ENCODE measurements at places on chromosomes 2 and 18.
A peak's percentile ranks its signal among the peaks of the same experiment; 100 is the strongest.

GRCh38 chr2:114011713-114012112 lies 121.8 kb downstream of the ACTR3 start:
- no peak for DNase-seq

- no peak for DNase-seq
These were observed 85.5 kb upstream of the GLI2 start for GRCh38 chr2:120650022-120650644.

DNA sequence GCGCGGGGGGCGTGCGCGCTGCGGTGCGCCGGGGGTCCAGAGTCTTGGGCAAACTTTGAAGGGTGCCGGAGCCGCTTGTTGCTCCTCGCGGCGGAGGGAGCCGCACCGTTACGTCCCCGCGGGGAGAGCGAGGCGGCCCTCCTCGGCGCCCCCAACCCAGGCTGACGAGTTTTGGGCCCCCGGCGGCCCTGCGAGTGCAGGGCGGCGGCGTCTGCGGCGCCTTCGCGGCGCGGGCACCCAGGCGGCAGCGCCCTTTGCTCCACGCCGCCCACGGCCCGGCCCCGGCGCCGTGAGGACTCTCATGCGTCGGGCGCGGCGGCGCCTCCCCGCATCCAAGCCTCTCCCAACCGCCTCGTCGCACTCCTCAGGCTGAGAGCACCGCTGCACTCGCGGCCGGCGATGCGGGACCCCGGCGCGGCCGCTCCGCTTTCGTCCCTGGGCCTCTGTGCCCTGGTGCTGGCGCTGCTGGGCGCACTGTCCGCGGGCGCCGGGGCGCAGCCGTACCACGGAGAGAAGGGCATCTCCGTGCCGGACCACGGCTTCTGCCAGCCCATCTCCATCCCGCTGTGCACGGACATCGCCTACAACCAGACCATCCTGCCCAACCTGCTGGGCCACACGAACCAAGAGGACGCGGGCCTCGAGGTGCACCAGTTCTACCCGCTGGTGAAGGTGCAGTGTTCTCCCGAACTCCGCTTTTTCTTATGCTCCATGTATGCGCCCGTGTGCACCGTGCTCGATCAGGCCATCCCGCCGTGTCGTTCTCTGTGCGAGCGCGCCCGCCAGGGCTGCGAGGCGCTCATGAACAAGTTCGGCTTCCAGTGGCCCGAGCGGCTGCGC lies 814 bp downstream of the FZD7 start:
- peak; percentile 10 for DNase-seq

DNA sequence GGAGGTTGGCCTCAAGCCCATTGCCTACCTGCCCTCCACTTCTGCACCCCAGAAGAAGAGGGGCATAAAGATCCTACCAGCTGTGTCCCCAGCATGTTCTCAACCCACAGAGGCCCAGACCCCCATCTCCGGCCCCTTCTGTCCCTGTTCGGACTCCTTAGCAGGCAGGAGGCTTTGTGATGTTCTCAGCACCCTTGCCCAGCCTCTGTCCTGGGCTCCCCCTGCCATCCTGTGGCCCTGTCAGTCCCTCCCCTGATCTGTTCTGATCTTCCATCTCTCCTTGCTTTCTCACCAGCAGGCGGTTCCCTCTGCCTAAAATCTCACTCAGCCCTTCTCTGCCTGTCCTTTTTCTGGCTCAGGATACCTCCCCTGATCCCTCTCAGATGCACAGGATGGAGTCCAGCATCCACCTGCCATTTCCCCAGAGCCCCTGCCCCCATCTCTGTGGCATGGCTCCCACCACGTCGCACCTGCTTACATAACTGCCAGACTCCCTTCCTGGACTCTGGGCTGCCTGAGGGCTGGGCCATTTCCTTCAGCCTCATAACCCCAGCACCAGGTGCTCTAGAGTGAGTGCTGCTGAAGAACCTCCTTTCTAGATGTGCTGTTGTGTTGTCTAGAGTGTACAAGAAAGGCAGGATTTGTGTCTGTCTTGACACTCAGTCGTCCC lies 134.0 kb downstream of the CTIF start:
- no peak for DNase-seq

DNA sequence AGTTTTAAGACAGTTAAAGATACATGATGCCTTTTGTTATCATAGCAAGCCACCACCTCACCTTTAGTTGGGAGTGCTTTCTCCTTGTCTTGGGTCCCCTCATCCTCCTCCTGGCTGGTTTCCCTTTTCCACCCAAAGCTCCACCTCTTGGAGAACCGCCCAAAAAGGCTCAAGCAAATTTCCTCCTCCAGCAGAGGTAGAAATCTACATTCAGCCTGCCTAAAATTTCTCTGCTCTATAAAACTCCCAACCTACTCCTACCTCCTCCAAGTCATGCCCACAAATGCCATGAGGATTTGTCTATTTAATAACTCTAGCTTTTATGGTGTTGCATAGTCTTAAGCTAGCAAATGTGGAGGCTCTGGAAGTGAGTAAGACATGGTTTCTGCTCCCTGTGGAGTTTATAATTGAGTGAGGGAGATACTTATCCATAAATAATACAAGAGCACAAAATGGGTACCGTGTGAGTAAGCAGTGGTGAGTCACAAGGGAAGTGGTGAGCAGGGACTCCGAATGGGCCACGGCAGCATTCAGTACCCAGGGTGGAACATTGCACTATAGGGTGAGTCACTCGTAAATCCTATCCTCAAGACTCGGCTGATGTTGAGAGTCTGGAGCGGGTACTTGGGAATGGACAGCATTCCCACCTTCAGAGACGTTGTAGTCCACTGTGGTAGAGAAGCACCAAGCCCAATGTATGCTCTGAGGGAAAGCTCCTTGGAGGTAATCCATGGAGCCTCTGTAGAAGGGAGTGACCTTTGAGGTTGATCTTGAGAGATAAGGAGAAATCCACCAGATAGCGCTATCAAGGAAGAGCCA lies 146.3 kb downstream of the RTN4 start:
- DNase-seq = peak; percentile 2

- DNase-seq = no peak
These were observed 39.2 kb upstream of the RNU4ATAC start for GRCh38 chr2:121491518-121491917.

- no peak for DNase-seq
These were observed 232.2 kb downstream of the HDAC4 start for GRCh38 chr2:239168575-239168974.

DNA sequence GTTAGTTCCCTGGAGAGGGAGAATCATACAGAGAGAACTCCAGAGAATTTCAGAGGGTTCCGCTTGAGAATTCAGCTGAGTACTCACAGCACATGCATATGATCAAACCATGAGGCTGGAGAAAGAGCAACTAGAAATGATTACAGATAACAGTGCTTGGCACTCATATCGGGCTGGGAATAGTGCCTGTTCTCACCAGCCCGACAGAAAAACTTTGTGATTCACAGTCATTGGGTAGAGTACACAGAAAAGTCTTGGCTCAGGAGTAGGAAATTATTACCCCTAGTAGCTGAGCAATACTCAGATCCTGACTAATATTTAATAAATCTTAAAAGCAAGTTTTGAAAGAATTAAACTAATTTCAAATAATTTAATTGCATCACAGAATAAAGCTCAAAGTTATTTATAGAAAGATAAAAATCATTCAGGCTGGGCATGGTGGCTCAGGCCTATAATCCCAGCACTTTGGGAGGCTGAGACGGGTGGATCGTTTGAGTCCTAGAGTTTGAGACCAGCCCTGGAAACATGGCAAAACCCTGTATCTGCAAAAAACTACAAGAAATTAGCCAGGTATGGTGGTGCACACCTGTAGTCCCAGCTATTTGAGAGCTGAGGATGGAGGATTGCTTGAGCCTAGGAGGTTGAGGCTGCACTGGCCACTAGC lies 6.8 kb downstream of the WDPCP start:
- DNase-seq = no peak

- DNase-seq = no peak
These were observed 98.5 kb upstream of the BOD1L2 start for GRCh38 chr18:57048351-57048750.

- DNase-seq = no peak
These were observed 93.2 kb downstream of the SOCS6 start for GRCh38 chr18:70382017-70382416.

- DNase-seq = no peak
These were observed 1.6 kb downstream of the NBAS start for GRCh38 chr2:15559379-15560139.

GRCh38 chr18:54931152-54931551 lies 28.1 kb downstream of the CCDC68 start:
- DNase-seq = no peak

GRCh38 chr2:146873646-146874259 lies 971.1 kb upstream of the ACVR2A start:
- no peak for DNase-seq

GRCh38 chr18:9737472-9738121 lies 29.5 kb downstream of the RAB31 start:
- no peak for DNase-seq

GRCh38 chr2:200146501-200146900 lies 160.0 kb upstream of the SPATS2L start:
- no peak for DNase-seq

GRCh38 chr18:41858761-41859555 lies 96.1 kb upstream of the PIK3C3 start:
- DNase-seq = no peak

DNA sequence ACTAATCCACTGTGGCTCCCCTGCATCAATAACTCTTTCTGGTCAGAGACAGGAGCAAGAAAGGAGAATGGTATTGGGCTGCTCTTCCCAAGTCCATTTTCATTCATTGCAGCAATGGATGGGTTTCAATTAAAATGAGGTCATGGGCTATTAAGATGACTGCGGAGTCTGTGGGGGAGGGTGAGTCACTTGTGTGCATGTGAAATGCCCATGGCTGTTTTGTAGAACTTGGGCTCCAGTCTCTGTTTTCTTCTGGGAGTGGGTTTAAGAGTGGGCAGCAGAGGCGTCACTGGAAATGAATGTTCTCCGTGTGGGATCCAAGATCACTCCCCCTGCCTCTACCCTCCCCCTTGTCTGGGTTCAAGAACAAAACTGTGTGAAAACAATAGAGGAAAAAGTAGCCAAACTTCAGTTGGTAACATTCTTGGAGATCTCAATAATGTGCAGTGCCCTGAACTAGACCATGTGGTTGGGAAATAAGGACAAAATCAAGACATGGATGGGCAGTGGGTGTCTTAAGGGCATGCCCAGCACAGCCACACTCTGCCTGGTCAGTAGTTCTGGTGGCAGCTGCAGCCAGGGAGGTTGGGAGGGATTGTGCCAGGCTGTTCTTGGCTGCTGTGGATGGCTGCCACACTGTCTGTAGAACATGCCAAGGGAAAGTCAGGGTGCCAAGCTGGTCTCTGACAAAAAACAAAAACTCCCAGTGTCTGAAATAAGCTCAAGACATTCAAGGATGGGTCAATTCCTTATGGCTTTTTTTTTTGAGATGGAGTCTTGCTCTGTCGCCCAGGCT lies 68.2 kb upstream of the CXCR4 start:
- DNase-seq = no peak

GRCh38 chr2:236679884-236680860 lies 110.5 kb downstream of the ACKR3 start:
- DNase-seq = no peak

- no peak for DNase-seq
These were observed 123.1 kb downstream of the SOCS6 start for GRCh38 chr18:70411876-70412435.

DNA sequence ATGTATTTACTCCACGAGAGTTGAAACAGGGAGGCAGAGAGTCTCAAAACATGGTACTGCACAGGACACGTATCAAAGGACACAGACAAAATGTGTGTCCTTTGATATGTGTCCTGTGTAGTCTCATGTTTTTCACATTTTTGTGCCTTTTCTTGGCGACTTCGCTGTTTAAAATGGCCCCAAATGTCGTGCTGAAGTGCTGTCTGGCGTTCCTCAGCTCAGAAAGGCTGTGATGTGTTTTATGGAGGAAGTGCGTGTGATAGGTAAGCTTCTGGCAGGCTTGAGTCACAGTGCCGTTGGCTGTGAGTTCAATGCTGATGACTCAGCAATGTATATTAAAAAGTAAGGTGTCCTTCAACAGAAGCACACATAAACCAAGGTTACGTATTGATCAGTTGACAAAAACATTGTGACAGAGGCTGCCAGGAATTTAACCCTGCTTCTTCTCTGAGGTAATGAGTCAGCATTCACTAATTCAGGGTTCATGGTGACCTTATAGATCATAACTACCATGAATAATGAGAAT lies 78.2 kb downstream of the DYSF start:
- DNase-seq = no peak

GRCh38 chr2:64119369-64119768 lies 24.9 kb downstream of the PELI1 start:
- no peak for DNase-seq

GRCh38 chr2:70664525-70664924 lies 103.5 kb downstream of the ADD2 start:
- no peak for DNase-seq

GRCh38 chr2:230681171-230681545 lies 31.5 kb upstream of the CAB39 start:
- DNase-seq = no peak

GRCh38 chr2:119283873-119284331 lies 60.3 kb downstream of the STEAP3 start:
- DNase-seq = no peak

GRCh38 chr2:239854596-239854995 lies 170.5 kb downstream of the NDUFA10 start:
- DNase-seq = no peak

DNA sequence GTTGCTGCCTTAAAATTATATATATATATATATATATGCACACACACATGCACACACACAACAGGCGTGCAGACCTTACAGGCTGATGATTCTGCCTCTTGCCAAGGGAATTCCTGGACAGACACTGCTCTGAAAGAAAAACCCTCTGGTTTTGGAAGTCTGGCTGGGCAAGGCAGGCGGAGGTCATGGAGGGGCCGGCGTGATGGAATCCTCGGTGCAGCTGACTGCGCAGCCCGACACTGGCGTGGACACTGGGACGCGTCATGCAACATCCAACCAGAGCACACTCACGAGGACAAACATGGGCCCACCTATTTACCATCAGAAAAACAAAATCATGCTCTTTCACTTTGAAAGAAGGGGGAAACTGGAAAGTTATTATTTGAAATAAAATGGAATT lies 235.3 kb downstream of the ZNF516 start:
- DNase-seq = no peak

- DNase-seq = no peak
These were observed 148.8 kb upstream of the SRD5A2 start for GRCh38 chr2:31729442-31730092.

DNA sequence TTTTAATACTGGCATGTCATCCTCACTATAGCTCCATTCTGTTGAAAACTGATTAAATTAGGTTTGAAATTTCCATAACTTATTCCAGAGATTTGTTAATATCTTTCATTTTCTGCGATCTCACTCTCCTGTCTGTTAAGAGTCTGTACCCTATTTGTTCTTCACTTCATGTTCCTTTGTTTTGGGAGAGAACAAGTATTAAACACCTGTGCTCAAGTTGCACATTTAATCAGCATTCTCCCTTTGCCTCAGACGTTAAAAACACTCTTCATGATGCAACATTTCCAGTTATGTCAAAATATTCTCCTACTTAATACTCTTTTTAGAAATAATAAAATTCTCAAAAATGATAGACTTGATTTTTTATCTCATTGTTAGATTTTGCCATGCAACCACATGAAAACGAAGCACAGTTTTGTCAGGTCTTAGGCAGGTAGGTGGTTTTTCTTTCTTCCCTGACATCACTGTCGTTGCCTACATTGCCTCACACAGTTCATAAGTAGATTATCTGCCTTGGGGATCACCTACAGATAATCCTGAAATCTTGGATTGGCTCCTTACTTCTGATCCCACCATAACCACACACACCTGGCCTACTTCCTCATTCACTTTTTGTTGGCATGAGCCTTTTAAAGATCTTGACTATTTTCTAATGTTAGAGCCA lies 109.9 kb downstream of the GAREM1 start:
- DNase-seq = no peak

- DNase-seq = no peak
These were observed 494.2 kb downstream of the TSN start for GRCh38 chr2:122249673-122250072.

GRCh38 chr18:10142496-10143160 lies 228.8 kb downstream of the VAPA start:
- no peak for DNase-seq

All from T-helper 2 cell (primary cell).